Glutamatergic neuron (in vitro differentiated cells): ENCODE measurements at places on chromosomes 4 and X. TPM values are rescaled to one million over a fixed set of nuclear protein-coding genes. Genes with fewer than 3 reads are reported as not detected.

The TMEM33 gene
- total RNA-seq = 88.8 TPM

The CLDN2 gene
- not detected for total RNA-seq

The EVC gene
- 6.7 TPM for total RNA-seq

The ANOS1 gene
- 1.0 TPM for total RNA-seq

The ADH7 gene
- not detected for total RNA-seq

The F8A3 gene
- total RNA-seq = not detected

DNA sequence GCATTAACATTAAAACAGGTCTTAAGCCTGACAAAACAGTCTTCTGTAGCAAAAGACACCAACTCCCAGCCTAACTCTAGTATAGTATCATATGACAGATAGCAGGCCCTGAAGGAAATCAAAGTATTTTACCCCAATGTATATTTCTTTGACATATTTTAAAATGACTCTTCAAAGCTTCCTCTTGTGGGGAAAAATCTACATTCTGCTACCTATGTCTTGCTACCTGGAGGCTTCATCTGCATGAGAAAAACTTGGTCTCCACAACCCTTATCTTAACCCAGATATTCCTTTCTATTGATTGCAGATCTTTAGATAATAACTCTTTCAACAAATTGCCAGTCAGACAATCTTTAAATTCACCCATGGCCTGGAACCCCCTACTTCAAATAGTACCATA lies 1620.4 kb downstream of the PCDH7 start:
- no peaks in the 10 kb centered on the region for H3K36me3 ChIP-seq
- no peaks in the 10 kb centered on the region for H3K4me1 ChIP-seq
- H3K27me3 ChIP-seq = no peaks in the 10 kb centered on the region
- H3K27ac ChIP-seq = no peak overlapping the region
- no peak for DNase-seq

GRCh38 chr4:24007860-24008261 lies 118.0 kb upstream of the PPARGC1A start:
- peak overlapping the region; percentile 17 for H3K4me3 ChIP-seq
- no peaks in the 10 kb centered on the region for H3K36me3 ChIP-seq
- peak overlapping the region; percentile 84 for H3K27ac ChIP-seq
- H3K4me1 ChIP-seq = peaks cover 33% of the 10 kb centered on the region
- H3K27me3 ChIP-seq = no peaks in the 10 kb centered on the region
- peak; percentile 40 for DNase-seq

DNA sequence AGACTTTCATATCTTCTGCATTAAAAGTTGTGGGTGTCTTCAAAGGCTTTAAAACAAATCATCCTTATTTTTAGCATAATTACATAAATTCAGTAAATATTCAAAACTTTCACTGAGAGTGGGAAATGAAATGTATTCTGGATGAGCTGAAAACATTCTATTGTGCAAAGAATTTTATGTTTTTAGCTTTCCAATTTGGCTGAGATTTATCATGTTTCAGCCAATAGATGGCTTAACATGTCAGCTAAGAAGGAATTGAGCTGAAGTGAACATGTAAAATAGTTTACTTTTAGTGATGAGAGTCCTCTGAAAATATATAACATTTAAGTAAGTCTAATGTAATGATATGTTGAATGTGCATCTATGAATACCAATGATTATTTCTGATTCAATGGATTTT lies 213.5 kb upstream of the GIMD1 start:
- no peak overlapping the region for H3K27ac ChIP-seq
- no peak for DNase-seq
- no peaks in the 10 kb centered on the region for H3K27me3 ChIP-seq
- no peaks in the 10 kb centered on the region for H3K4me1 ChIP-seq
- H3K4me3 ChIP-seq = no peak overlapping the region

GRCh38 chrX:152917656-152918579 lies 20.1 kb downstream of the ZNF185 start:
- H3K36me3 ChIP-seq = no peaks in the 10 kb centered on the region
- DNase-seq = no peak
- peaks cover 6% of the 10 kb centered on the region for H3K27me3 ChIP-seq

GRCh38 chr4:135244696-135245095 lies 1043.1 kb upstream of the PABPC4L start:
- no peaks in the 10 kb centered on the region for H3K4me1 ChIP-seq
- no peaks in the 10 kb centered on the region for H3K36me3 ChIP-seq
- no peak for DNase-seq
- H3K4me3 ChIP-seq = no peak overlapping the region
- H3K27ac ChIP-seq = no peak overlapping the region

GRCh38 chrX:154540897-154541535 lies 5.6 kb downstream of the G6PD start:
- no peaks in the 10 kb centered on the region for H3K4me1 ChIP-seq
- no peaks in the 10 kb centered on the region for H3K27me3 ChIP-seq
- DNase-seq = no peak
- H3K4me3 ChIP-seq = no peak overlapping the region
- H3K36me3 ChIP-seq = no peaks in the 10 kb centered on the region

DNA sequence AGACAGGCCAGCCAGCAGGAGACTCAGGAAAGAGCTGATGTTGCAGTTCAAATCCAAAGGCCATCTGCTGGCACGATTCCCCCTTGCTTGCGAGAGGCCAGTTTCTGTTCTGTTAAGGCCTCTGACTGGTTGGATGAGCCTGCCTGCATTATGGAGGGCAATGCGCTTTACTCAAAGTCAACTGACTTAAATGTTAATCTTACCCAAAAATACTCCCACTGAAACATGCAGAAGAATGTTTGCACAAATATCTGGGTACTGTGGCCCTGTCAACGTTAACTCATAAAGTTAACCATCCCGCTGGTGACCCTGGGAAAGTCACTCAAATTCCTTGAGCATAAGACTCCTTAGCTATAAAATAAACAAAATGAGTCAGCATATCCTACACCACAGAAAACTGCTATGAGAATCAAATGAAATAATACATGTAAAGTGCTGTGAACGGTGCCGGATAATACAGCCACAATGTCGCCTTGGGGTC lies 326.4 kb downstream of the EVC2 start:
- no peak for DNase-seq
- no peak overlapping the region for H3K4me3 ChIP-seq
- H3K27ac ChIP-seq = peak overlapping the region; percentile 57
- H3K4me1 ChIP-seq = peaks cover 18% of the 10 kb centered on the region
- H3K27me3 ChIP-seq = peaks cover 6% of the 10 kb centered on the region

GRCh38 chr4:156999175-156999517 lies 27.5 kb upstream of the PDGFC start:
- no peak overlapping the region for H3K27ac ChIP-seq
- no peaks in the 10 kb centered on the region for H3K27me3 ChIP-seq
- DNase-seq = no peak
- H3K4me3 ChIP-seq = no peak overlapping the region

- H3K4me1 ChIP-seq = peaks cover 5% of the 10 kb centered on the region
- DNase-seq = no peak
- peaks cover 13% of the 10 kb centered on the region for H3K27me3 ChIP-seq
- H3K4me3 ChIP-seq = peak overlapping the region; percentile 97
- peak overlapping the region; percentile 93 for H3K27ac ChIP-seq
- no peaks in the 10 kb centered on the region for H3K36me3 ChIP-seq
Observed at GRCh38 chr4:70838204-70838603, 1.5 kb downstream of the GRSF1 start.

DNA sequence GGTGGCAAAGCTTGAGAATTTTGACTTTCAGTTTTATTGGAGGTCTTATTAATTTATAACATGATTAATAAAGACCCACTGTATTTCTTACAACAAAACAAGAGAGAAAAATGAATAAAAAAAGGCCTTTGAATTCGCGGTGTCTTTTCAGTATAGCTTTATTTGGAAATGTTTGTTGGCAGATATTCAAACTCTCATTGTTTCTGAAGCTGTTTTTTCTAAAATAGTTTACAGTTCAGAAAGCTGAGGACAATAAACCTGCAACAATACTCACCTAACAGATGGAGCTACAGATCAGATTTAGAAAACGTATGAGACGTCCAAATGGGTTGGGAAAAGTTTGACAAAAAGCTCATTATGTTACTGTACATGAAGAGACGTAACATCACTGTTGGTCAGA lies 2.4 kb upstream of the SPARCL1 start:
- H3K27ac ChIP-seq = peak overlapping the region; percentile 72
- DNase-seq = no peak
- H3K27me3 ChIP-seq = no peaks in the 10 kb centered on the region
- H3K4me3 ChIP-seq = no peak overlapping the region
- H3K4me1 ChIP-seq = peaks cover 18% of the 10 kb centered on the region

- H3K36me3 ChIP-seq = no peaks in the 10 kb centered on the region
- H3K4me1 ChIP-seq = peaks cover 2% of the 10 kb centered on the region
- no peak overlapping the region for H3K4me3 ChIP-seq
- H3K27ac ChIP-seq = no peak overlapping the region
Observed at GRCh38 chr4:184446132-184446658, 28.2 kb downstream of the IRF2 start.

DNA sequence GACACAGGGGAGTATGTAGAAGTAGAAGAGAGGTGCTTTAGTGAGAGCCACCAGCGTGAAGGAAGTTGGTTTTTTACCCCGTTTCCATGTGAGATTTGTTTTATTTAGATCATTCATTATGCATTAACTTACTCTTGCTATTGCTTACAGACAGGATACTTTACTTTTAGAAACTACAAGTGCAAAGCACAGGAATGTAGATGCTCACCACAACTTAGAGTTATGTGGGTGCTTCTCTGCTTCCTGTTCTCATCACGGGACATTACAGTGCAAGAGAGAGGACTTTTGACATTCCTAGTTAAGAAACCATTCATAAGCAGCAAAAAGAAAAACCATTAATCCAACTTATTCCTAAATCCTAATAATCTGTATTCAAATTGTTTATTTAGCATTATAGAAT lies 25.6 kb upstream of the SPANXD start:
- H3K4me1 ChIP-seq = peaks cover 2% of the 10 kb centered on the region
- H3K27me3 ChIP-seq = no peaks in the 10 kb centered on the region
- no peak overlapping the region for H3K4me3 ChIP-seq
- DNase-seq = no peak

- no peak overlapping the region for H3K4me3 ChIP-seq
- H3K36me3 ChIP-seq = no peaks in the 10 kb centered on the region
- no peak for DNase-seq
- no peaks in the 10 kb centered on the region for H3K4me1 ChIP-seq
- H3K27me3 ChIP-seq = peaks cover 2% of the 10 kb centered on the region
- no peak overlapping the region for H3K27ac ChIP-seq
Observed at GRCh38 chr4:128661479-128661878, 148.0 kb upstream of the JADE1 start.

GRCh38 chrX:9342561-9343051 lies 122.3 kb upstream of the TBL1X start:
- no peaks in the 10 kb centered on the region for H3K36me3 ChIP-seq
- H3K27ac ChIP-seq = no peak overlapping the region
- DNase-seq = peak; percentile 65
- peaks cover 11% of the 10 kb centered on the region for H3K4me1 ChIP-seq

DNA sequence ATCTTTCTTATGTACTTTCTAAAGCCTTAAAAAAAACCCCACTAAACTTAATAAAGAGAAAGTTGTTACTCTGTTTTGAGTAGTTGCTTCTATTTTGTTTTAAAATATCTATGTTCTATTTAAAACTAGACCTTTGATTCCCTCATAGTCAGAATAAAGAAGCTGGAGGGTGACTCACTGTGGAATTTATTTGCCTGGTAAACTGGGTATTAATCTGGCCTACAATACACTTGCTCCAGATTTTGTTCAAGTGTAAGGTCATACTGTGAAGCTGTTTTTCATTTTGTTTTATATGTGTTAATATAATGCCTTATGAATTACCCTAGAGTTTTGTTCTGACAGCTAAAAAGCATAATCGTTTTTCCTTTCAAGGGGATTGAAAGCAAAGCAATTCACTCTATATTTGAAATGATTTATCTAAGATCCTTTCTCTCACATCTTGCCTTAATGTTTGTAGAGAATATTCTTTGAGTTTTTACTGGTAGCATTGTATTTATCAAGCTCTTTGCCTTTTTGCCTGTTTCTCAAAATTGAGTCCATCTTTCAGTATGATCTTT lies 277.4 kb upstream of the PITX2 start:
- H3K4me3 ChIP-seq = no peak overlapping the region
- no peak for DNase-seq
- H3K36me3 ChIP-seq = no peaks in the 10 kb centered on the region
- H3K4me1 ChIP-seq = no peaks in the 10 kb centered on the region
- H3K27ac ChIP-seq = no peak overlapping the region
- H3K27me3 ChIP-seq = no peaks in the 10 kb centered on the region

- H3K27me3 ChIP-seq = no peaks in the 10 kb centered on the region
- no peak for DNase-seq
- H3K4me3 ChIP-seq = no peak overlapping the region
- H3K36me3 ChIP-seq = peaks cover 6% of the 10 kb centered on the region
- peaks cover 27% of the 10 kb centered on the region for H3K4me1 ChIP-seq
Observed at GRCh38 chr4:151694961-151695720, 65.7 kb downstream of the GATB start.
